Upper lobe of right lung (tissue), 1 donor: ENCODE measurements at places on chromosomes 11 and 22.
A peak's percentile ranks its signal among the peaks of the same experiment; 100 is the strongest.

- DNase-seq: peak; percentile 92
These were observed 15.7 kb upstream of the SPTBN2 start for GRCh38 chr11:66744485-66745355.

DNA sequence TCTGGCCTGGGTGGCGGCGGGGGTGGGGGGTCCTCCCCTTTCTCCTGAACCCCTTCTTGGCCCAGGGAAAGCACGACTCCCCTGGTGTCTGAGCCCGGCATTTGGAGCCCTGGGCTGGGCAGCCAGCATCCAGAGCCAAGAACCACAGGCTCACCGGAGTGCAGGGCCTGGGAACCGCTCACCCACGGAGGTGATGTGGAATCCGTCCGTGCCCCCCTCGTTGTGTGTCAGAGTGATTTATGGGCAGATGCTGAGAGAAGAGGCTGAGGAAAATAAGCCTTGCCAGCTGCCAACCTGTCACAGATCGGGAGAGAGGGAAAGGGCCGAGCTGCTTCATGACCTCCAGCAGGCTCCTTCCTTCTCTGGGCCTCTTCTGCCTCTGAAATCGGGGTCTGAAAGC, 33.7 kb downstream of the WNT11 start:
- no peak for DNase-seq

GRCh38 chr11:76955459-76956114, 78.6 kb upstream of the B3GNT6 start:
- DNase-seq: no peak

DNA sequence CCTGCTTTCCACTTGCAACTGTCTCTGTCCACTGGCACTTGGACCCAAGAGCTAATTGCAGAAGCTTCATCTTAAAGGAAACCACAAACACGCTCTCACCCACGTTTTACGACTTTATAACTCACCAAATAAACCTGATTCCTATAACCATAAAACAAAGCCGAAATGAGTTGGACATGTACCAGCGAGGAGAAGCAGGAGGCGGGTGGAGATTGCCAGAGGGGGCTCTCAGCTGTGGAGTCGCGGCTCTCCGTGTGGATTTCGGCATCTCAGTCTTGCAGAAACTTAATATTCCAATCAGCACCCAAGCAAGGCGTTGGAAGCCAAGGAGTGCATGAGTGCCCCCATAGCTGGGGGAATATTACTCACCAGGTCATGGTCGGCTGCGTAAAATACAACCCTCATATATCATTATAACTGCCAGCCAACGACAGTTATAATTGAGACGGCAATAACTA, 483.6 kb downstream of the MN1 start:
- DNase-seq: no peak

DNA sequence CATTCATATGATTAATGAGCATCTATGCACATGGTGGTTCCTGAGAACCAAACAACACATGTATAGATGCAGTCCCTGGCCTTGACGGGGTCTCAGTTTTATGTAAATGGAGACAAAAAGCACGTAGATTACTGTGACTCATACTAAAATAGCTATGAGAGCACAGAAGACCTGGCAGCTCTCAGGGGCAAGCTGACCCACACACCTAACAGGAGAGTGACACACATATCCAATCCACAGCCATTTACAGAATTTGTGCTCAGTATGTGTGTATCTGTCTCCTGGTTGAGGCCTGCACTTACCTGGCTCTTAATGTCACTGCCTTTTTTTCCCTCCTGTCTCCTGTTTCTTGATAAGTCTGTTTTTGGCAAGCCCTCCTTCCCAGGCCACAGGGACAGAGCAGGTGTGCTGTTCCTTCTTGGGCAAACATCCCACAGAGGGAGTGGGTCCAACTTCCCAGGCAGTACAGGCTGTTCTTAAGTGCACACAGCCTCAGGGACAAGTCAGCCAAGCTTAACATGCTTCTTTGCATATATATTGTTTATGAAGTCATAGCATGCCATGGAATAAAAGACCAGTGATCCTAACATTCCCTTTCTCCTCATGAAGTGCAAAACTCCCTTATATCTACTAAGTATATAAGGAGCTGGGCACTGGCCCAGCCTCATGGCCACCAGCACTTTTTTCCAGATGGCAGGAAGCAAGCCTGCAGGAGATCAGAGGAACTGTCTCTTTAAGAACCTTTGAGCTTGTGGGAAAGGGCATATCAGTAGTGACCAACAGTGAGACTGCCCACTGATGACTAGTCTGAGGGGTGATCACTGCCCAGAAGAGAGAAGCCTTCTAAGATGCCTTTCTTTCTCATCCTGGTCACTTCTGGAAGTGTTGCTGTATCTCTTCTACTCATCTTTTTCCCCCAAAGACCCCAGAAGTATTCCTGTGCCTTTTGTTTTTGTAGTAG, 124.7 kb upstream of the CCDC90B start:
- no peak for DNase-seq

DNA sequence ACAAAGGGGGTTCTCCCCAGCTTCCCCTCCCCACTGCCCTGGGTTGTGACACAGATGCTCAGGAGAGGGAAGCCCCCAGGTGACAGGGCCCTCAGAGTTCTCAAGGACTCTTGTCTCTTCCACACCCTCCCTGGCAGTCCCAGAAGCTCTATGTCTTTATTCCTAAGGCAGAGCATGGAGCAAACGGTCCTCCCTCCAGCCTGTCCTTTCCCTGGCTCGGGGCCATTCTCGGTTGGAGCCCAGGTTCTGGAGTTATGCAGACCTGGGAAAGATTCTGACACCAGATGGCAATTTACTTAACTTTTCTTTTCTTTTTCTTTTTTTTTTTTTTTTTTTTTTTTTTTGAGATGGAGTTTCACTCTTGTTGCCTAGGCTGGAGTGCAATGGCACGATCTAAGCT, 186.6 kb downstream of the CEP164 start:
- DNase-seq: no peak

DNA sequence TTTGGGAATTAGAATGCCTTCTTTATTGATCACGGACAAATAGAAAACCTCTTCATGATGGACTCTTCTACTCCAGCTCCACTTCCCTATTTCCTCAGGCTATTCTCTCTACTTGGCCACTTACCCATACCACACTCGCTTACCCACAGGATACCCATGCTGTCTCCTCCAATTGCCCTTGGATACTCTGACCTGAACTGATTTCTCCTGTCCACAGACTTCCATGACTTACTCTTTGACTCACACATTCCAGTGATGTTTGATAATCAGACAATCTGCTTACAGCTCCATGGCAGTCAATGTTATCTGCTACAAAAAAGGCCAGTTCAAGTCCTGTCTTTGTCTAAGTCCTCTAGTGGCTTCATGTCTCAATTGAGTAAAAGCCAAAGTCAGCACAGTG, 292.0 kb upstream of the CTSC start:
- DNase-seq: no peak

DNA sequence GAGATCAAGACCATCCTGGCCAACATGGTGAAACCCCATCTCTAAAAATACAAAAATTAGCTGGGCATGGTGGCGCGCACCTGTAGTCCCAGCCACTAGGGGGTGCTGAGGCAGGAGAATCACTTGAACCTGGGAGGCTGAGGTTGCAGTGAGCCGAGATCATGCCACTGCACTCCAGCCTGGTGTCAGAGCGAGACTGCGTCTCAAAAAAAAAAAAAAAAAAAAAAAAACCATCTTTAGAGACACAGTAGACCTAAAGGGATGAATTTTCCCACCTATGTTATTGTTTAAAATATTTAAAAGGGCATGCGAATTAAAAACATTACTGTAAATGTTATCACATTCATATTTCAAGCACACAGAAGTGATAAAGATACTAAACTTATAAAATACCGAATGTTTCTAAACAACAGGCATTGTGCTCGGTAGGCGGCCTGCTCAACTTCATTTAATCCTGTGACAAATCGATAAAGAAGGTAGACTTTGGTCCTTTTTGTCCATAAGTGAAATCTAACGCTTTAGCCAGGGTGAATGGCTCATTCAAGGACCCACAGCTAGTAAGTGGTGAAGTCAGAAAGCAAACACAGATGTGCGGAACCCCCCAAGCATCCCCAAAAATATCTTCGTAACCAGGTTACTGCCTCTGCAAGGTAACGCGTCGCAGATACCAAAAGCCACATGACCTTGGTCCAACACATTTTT, 16.1 kb downstream of the NCAPD3 start:
- no peak for DNase-seq

DNA sequence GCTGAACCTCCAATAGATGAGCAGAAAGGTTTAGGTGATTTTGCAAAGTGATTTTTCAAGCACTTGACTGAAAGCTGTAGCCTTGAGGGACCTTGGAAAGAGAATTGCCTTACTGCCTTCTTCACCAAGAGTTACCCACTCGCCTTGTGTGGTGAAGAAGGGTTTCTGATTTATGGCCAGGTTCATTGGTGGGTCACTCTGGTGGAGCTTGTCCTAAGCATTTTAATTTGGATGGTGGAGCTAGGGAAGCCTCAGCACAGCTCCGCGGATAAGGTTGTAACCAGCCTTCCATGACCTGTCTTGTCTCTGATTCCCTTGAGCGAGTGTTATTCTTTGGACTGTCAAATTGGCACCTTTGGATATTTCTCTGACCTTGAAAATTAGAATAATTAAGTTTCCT, 226.4 kb downstream of the FAT3 start:
- no peak for DNase-seq

DNA sequence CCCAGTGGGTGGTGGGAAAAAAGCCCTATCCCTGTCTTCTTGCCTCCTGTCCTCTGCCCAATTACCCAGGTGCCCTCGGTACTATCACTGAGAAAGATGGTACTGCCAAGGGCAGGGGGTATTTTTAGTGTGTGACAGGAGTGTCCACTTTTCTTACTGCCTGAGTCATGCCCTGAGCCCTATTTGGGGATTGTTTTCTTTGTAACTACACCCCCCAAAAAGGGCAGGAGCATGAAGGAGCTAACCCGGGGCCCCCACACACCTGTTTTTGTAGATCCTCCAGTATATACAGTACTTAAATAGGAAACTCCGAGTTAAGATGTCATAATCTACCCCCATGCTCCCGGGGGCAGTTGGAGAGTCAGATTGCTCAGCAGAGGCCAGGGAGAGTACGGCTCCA, 3.8 kb downstream of the SMTNL1 start:
- no peak for DNase-seq

DNA sequence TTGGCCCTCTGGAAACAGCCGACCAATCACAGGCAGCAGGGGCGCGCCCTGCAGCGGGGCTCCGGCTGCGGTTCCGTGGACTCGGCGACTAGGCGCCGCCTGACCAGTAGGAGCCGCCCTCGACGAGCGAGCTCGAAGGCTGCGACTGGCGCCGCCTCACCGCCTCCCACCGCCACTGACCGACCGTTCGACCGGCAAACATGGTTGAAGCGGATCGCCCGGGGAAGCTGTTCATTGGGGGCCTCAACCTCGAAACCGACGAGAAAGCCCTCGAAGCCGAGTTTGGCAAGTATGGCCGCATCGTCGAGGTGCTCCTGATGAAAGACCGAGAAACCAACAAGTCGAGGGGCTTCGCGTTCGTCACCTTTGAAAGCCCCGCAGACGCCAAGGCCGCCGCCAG, at the start of gene RBMXL2:
RBMXL2 (plus strand) TSS at position 78 of the 400 bp plus-strand sequence; CDS start at position 201, 123 bp downstream.
- DNase-seq: no peak

- no peak for DNase-seq
These were observed 80.7 kb upstream of the LMO1 start for GRCh38 chr11:8344346-8344745.

GRCh38 chr11:118939953-118940598, 14.3 kb upstream of the BCL9L start:
- DNase-seq: no peak

DNA sequence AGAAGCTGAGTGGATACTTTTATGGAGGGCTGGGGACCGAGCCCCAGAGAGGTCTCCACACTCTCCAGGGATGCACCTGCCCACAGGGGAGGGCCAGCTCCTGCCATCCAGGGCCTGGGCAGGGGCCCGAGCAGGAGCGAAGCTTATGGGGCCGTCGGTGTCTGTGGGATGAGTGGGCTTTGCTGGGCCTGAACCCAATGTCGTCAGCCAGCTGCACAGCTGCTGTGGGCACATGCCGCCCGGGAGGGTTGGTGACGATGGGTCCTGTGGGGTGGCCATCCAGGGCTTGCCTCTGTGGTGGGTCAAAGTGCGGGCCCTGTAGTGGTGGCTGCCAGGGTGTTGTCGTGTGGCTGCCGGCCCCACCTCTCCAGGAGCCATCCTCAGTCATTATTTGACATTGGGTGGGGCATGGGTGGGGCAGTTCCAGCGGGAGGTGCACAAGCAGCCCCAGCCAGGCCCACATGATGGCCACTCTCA, 447.1 kb downstream of the TBC1D22A start:
- no peak for DNase-seq

- DNase-seq: no peak
These were observed 117.6 kb upstream of the FGF3 start for GRCh38 chr11:69936771-69937170.

- DNase-seq: peak; percentile 77
These were observed 1.3 kb downstream of the PLEKHA7 start for GRCh38 chr11:17012712-17013547.

- DNase-seq: peak; percentile 96
These were observed at the start of the genes NUDT22 and TRPT1 for GRCh38 chr11:64225608-64226506. TSS of gene NUDT22 (plus strand) at chr11:64226274. CDS start at chr11:64226653, 379 bp downstream. TSS of gene TRPT1 (minus strand) at chr11:64226186. CDS start at chr11:64225860, 326 bp downstream.

- no peak for DNase-seq
These were observed 353.1 kb downstream of the METTL15 start for GRCh38 chr11:28461338-28461737.

DNA sequence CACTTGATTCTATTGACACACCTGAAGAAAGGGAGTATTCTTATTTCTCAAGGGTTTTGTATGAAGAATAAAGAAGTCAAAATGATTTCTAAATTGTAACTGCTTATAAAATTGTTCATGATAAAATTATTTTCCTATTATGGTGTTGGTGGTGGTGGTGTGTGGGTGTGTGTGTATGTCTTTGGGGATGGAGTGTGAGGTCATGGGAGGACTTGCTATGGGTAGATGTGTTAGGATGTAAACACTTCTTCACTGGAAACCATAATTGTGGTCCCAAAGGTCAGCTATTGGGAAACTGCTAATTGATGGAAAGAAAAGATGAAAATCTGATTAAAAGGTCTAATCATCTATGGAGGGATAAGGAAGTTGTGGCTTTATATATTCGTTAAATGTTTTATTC, 5.1 kb downstream of the TRIM22 start:
- DNase-seq: no peak

- no peak for DNase-seq
These were observed 66.0 kb downstream of the PHF21B start for GRCh38 chr22:44943701-44944324.

- no peak for DNase-seq
These were observed 54.6 kb downstream of the KCNA4 start for GRCh38 chr11:29962243-29962642.
